Stimulated activated CD4-positive, alpha-beta T cell treated with anti-CD3 and anti-CD28 coated beads, TNF-alpha, amount 100 ng/mL, for 48 hours (primary cell): ENCODE measurements at places on chromosomes 12 and 14.

DNA sequence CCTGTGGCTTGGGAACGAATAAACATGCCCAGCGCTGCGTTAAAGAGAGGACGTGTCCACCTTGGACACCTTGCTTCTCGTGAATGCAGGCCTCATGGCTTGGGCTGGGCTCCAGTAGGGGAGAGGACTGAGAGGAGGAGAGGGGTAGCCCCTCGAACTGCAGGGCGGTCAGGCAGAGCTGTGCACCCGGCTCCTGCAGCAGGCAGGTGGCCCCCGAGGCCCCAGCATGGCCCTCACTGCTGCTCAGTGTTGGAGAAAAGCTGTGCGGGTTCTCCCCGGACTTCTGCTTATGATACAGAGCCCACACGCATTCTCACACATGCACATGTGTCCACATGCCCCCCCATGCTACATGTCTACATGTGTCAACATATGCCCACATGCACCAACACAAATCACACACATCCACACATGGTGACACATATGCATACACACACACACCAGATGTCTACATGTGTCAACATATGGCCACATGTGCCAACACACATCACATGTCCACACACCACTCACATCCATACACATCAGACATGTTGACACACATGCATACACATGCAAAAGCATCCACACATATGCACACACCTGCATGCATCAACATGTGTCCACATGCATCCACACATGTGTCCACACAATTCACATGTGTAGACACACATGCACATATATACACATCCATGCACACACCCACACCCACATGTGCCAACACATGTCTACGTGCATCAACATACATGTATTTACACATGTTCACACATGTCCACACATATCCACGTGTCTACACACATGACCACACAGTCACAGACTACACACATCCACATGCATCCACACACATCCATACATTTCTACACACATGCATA is 3.0 kb downstream of the ADGRD1 start:
- DNase-seq = no peak

GRCh38 chr12:124302807-124303578 is 8.1 kb downstream of the RFLNA start:
- DNase-seq = no peak

GRCh38 chr14:73591690-73592449 is at the start of gene ACOT4:
ACOT4 (plus strand) TSS chr14:73591873; CDS start chr14:73591960, 87 bp downstream.
- peak; percentile 12 for DNase-seq

DNA sequence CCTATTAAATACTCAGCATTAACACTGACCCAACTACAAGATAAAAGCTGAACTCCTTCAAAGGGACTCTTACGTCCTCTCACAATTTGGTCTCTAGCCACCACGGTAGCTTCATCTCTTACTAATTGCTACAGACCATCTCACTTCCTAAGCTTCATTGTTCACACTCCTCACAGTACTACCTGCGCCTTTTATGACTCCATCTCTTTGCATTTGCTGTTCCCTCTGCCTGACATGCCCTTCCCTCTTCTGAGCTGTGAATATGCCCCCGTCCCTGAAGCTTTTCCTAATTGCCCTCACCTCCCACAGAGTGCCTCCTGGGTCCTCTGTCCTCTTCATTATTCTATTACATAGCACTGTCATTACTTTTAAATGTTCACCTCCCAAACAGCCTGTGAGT is 2.5 kb downstream of the EEA1 start:
- no peak for DNase-seq

- no peak for DNase-seq
These were observed 196.2 kb downstream of the CHST11 start for GRCh38 chr12:104652910-104653309.

- DNase-seq = no peak
These were observed 116.5 kb downstream of the TMEM132C start for GRCh38 chr12:128383357-128383937.

DNA sequence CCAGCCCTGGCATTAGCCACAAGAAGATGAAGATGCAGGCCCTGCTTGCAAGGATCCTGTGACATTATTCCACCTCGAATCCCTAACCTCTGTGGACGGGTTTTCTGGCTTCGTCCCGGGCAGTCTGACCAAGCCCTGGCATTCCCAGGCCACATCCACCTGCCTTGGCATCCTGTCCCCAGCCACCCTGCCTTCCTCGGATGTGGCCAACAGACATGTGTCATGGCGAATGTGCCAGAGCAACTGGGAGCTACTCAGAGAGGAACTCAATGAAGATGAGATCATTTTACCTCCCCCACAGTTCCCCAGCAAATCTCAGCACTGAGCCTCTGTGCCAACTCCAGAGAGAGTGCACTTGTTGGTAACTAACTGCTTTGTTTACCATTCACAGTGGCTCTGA is 33.5 kb upstream of the KCNA5 start:
- DNase-seq = no peak

- DNase-seq = no peak
These were observed 125.0 kb upstream of the HMGA2 start for GRCh38 chr12:65699251-65699650.

- no peak for DNase-seq
These were observed 14.7 kb upstream of the TEAD4 start for GRCh38 chr12:2944401-2945047.

DNA sequence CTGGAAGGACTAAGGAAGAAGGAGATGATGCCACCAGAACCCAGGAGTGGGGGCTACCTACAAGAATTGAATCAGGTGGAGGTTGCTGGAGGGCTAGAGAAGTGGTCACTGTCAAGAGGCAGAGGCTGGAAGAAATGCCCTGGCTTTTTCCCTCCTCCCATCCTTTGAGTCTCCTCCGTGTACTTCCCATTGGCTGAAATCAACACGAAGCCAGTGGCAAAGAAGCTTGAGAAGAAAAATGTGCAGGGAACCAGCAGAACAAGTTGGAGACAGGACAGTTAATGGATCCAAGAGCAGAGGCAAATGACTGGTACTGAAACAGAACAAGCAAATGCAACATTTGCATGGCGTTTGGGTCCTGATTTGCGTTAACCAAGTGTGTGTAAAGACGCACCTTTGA is 9.1 kb upstream of the FBLN5 start:
- DNase-seq = no peak

- peak; percentile 34 for DNase-seq
These were observed at the start of gene TPH2 for GRCh38 chr12:71938728-71939385. TPH2 (plus strand) TSS chr12:71938845; CDS start chr12:71938987, 142 bp downstream.

- DNase-seq = no peak
These were observed 277.3 kb downstream of the SLC16A7 start for GRCh38 chr12:59873136-59873535.

GRCh38 chr14:91241863-91242262 is 2.6 kb downstream of the GPR68 start:
- no peak for DNase-seq

GRCh38 chr12:29617407-29617803 is 119.9 kb upstream of the OVCH1 start:
- no peak for DNase-seq

DNA sequence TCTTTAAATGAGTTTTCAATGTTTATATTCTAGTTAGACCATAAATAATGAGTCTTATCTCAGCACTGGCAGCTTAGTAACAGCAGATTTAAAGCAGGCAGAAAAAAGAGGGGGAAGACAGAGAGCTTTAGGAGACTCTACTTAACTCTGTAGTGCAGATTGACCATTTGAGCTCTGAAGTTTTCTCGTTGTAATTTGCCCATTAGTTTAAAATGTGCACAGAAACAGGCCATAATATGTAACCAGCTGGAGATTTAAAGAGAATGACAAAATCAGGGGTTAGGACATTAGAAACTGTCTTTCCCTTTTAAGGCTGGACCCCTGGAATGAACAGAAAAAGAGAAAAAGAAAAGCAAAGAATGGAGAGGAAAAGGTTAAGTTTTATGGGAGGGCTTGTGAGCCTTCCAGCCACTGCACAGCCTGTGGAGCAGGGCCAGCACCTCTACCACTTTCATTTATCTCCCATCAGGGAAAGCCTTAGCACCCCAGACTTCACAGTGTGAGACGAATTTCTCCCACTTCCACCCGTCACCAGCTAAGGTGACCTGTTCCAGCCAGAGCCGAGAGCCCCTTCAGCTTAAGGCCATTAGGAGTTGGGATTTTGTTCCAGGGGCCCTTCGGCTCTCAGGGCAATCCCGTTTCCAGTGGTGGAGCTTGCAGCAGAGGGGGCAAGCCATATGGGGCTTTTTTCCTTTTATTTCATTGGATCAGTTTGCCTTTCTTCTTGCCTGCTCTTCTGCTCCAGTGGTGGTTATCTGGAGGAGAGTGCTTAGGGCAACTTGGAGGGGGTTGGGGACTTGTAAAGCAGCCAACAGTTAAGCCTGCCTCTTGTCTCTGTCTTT is 8.0 kb downstream of the IL22 start:
- DNase-seq = no peak

DNA sequence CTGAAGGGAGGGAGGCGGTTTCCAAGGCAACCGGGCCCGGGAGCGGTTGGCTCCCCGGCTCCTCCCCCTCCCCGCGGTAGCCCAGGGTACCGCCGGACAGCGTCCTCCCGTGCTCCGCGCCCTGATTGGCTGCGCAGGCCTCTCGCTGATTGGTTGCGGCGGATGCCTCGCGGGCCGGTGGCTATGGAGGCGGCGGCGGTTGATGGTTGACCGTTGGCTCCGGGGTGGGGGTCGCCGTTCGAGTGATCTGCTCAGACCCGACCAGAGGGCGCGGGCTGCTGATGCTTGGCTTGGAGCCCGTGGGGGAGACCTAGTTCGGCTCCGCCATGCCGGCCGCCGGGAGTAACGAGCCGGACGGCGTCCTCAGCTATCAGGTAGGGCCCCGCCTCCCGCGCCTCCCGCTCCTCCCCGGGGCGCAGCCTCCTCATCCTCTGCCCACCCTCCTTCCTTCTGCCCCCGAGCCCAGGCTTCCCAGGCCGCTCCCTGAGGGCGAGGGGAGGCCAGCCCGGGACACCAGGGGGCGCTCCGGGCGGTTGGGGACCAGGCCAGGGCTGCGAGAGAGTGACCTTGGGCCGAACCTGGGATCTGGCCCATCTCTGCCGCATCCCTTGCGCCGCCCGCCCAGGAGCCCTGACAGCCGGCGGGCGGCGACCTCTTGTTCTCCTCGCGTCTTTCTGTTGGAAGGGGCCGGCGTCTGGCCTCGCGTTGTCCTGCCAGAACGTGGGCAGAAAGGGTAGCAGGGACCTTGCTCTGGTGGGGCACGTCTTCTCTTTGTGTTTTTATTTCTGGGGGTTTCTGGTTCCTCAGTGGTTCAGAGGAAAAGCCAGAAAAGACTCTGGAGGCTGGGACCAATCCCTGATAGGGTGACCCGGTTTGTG is at the start of gene SLC4A8:
TSS of gene SLC4A8 (plus strand) at position 170 of the 878 bp plus-strand sequence. CDS start at position 327, 157 bp downstream.
- DNase-seq = peak; percentile 81

- DNase-seq = no peak
These were observed 146.6 kb downstream of the ITPR2 start for GRCh38 chr12:26686408-26686807.

DNA sequence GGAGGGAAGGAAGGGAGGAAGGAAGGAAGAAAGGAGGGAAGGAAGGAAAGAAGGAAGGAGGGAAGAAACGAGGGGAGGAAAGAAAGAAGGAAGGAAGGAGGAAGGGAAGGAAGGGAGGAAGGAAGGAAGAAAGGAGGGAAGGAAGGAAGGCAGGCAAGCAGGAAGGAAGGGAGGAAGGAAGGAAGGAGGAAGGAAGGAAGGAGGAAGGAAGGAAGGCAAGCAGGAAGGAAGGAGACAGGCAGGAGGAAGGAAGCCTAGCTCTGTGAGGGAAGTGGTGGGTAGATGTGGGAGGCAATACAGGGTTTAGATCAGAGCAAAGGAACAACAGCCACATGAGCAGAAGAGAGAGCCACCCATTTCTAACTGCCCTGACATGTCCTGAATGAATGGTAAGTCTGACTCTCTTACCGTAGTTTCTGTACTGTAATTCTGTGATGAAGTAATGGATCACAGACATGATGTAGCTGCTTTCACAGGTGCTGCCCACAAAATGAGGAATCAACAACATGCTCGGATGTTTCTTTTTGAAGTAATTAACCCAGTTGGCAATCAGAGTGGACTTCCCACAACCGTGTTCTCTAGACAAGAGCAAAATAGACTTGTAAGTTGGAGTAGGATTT is 24.4 kb upstream of the HSP90B1 start:
- no peak for DNase-seq

GRCh38 chr14:99075771-99076375 is 196.1 kb downstream of the BCL11B start:
- no peak for DNase-seq

DNA sequence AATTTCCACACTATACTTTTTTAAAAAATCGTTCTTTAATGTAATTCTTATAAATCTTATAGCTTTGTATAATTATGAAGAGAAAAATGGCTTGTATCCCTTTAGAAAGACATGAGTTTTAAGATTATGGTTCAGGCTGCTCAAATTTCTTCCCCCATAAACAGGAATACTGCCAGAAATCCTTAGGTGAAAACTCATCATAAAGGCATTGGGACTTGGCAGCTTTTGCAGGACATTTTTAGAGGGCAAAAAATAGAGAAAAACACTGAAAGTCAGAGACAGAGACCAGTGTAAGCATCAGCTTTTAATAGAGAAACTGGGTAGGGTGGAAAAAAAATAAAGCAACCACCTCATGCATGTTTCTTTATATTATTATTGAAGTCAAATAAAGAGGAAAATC is 29.1 kb downstream of the LRRK2 start:
- no peak for DNase-seq

GRCh38 chr12:49825971-49826421 is 2.2 kb downstream of the NCKAP5L start:
- DNase-seq = no peak

GRCh38 chr14:35878272-35879150 is 52.4 kb downstream of the BRMS1L start:
- DNase-seq = no peak

GRCh38 chr14:104085032-104085888 is at the start of gene ASPG:
ASPG (plus strand) TSS chr14:104085700; CDS start chr14:104085771, 71 bp downstream.
- no peak for DNase-seq

GRCh38 chr12:66620026-66620425 is 58.9 kb downstream of the GRIP1 start:
- DNase-seq = no peak

DNA sequence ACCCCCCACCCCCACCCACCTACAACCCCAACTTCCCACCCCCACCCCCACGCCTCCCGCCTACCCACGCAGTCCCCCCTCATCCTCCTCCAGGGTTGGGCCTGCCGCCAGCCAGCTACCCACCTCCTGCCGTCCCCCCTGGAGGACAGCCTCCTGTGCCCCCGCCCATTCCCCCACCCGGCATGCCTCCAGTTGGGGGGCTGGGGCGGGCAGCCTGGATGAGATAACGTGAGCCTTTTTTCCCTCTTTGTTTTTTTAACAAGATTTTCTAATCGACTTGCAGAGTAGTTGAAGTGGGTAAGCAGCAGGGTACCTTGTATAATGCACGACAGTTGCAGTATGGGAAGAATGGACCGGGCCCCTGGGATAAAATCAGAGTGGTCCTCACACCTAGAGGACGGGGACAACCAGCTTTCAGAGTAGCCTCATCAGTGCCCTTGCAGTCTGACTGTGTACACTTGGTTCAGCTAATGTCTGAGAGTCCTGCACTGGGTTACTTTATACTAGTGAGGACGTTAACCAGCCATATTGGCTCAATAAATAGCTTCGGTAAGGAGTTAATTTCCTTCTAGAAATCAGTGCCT is 29.4 kb downstream of the CCNK start:
- DNase-seq = no peak

DNA sequence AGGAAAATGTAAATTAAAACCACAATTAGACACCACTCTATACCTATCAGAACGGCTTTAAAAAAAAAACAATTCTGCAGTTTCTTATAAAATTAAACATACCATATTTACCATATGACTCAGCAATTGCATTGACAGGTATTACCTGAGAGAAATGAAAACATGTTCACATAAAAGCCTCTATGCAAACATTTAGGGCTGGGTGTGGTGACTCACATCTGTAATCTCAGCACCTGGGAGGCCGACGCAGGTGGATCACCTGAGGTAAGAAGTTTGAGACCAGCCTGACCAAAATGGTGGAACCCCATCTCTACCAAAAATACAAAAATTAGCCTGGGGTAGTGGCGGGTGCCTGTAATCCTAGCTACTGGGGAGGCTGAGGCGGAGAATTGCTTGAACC is 41.1 kb downstream of the SPTB start:
- DNase-seq = no peak
